Spinal cord (tissue), 10 donors: ENCODE measurements at places on chromosomes 6 and 20.

GRCh38 chr20:10076126-10077080, 41.6 kb downstream of the ANKEF1 start:
- no peak for DNase-seq

DNA sequence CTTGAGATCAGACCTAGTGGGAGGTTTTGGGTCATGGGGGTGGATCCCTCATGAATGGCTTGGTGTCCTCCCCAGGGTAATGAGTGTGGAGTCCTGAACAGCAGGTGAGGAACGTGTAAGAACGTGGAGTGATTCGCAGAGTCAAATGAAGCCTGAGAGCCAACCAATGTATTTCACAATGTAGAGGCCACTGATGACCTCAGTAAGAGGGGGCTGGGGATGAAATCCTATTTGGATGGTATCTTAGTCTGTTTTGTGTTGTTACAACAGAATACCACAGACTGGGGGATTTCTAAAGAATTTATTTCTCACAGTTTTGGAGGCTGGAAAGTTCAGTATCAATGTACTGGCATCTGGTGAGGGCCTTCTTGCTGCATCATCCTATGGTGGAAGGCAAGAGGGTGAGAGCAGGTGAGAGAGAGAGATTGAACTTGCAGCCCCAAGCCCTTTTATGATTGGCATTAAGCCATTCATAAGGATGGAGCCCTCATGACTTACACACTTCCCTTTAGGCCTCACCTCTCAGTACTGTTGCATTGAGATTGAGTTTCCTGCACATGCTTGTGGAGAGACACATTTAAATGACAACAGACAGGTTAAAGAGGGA, 47.3 kb upstream of the HIVEP1 start:
- no peak for DNase-seq

GRCh38 chr6:13811627-13812358, 2.6 kb downstream of the MCUR1 start:
- DNase-seq, result no peak

GRCh38 chr6:126396131-126396530, 56.2 kb downstream of the CENPW start:
- DNase-seq, result no peak

- DNase-seq, result no peak
These were observed 75.8 kb downstream of the PREP start for GRCh38 chr6:105326833-105327770.
